ENCODE measurements at places on chromosomes 3 and 15.
A peak's percentile ranks its signal among the peaks of the same experiment; 100 is the strongest.

GRCh38 chr3:13705702-13706280 is 156.9 kb downstream of the FBLN2 start:
- DNase-seq: no peak

DNA sequence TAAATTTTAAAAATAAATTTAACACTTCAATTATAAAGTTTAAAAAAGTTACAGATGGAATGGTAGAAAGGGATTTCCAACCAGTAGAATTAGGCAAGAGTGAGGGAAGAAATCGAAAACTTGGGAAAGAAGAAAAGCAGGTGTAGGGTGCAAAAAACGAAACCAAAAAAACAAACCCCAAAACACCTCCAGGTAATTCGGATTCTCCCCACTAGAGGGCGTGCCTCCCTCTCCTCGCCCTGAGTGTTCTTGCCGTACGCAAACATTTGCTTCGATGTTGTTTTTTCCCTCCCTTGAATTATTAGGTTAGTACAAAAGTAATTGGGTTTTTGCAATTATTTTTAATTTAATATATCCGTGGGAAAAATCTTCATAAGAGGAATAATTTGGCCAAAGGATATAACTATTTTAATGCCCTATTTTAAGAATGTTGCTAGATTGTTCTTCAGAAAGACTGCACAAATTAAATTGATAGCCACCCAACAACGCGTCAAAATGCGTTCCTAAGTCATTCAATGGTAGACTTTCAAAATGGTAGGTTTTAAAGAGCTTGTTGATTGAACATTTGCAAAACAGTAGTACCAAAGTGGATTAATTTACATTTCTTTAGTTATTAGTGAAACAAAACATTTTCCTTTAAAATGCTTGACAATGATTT is 63.7 kb downstream of the SLC30A4 start:
- DNase-seq: peak; percentile 70

- no peak for DNase-seq
Observed at GRCh38 chr15:85415783-85416182, 35.4 kb downstream of the AKAP13 start.

DNA sequence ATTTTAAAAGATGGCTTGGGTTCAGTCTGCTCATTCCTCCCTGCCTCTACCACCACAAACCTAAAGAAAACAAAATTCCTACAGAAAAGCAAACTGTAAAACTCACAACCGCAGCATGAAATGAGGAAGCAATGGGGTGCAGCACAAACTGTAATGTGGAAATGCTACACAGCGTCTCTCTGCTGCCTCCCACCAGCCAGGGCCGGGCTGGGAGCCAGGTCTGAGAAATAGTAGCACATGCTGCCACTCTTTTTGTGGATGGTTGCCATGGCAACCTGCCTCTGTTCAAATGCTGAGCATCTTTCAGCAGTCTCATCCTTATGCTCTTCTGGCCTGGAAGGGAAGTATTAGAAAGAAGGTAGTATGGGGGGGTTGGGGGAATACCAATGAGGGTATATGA is 55.4 kb downstream of the EOMES start:
- peak; percentile 76 for DNase-seq

DNA sequence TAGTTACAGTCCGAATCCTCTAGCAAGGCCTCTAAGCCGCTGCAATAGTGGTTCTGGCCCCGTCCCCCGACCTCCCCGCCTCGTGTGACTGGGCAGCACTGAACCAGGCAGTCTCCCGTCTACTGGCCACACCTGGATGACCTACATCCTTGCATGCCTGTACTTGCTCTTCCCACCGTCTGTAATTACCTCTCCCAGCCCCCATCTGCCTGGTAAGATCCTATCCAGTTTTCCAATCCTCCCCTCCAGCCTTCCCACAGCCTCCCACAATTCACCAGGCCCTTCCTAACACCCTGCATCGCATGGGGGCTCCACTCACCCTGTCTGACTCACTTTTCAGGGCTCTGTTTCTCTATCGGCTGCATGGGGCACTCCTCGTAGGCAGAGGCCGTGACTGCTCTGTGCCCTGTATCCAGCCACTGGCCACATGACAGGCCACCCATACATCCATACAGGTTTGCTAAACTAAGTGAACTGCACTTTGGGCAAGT is 32.8 kb downstream of the XXYLT1 start:
- DNase-seq: no peak

DNA sequence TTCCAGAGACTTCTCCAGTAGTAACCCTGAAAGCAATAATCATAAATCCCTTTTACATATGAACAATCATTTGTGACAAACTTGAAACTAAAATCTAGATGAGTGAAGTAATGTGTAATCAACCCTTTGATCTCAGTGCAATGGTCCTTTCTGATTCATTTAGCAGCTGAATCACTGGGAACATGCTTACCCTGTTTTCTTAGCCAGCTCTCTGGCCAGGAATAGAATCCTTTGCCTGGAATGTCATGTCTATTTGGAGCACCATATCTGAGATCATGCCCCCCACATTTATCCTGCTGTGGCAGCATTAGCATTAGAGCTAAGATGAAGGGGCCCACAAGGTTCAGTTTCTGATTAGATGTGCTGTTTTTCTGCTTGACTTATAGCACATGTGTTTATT is 309.8 kb downstream of the OXSM start:
- peak; percentile 5 for DNase-seq

Data from hepatocyte (in vitro differentiated cells).